Stimulated activated CD8-positive, alpha-beta memory T cell treated with anti-CD3 and anti-CD28 coated beads, Interleukin-15, amount 100 ng/mL, for 24 hours (primary cell): ENCODE measurements at places on chromosomes 5 and 9.

- DNase-seq = no peak
Observed at GRCh38 chr5:150323092-150323491, 20.4 kb upstream of the ARSI start.

DNA sequence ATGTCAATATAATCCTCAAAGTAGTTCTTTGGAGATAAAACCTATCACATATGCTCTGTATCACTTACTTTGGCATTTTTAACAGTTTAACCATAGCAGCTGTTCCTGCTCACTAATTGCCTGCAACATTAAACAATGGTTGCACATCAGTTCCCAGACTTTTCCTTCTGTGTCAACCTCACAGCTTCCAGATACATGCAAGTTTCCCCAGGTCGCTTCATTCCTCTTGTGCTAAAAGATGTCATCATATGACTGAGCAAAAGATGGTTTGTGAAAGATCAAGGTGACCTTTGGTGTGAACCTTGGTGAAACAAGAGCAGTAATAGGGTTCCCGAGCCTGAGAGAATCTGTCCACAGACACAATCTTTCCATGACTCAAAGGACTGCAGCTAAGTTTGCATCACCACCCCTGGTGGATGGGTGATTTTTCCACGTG lies 500.4 kb upstream of the PAPPA start:
- no peak for DNase-seq

DNA sequence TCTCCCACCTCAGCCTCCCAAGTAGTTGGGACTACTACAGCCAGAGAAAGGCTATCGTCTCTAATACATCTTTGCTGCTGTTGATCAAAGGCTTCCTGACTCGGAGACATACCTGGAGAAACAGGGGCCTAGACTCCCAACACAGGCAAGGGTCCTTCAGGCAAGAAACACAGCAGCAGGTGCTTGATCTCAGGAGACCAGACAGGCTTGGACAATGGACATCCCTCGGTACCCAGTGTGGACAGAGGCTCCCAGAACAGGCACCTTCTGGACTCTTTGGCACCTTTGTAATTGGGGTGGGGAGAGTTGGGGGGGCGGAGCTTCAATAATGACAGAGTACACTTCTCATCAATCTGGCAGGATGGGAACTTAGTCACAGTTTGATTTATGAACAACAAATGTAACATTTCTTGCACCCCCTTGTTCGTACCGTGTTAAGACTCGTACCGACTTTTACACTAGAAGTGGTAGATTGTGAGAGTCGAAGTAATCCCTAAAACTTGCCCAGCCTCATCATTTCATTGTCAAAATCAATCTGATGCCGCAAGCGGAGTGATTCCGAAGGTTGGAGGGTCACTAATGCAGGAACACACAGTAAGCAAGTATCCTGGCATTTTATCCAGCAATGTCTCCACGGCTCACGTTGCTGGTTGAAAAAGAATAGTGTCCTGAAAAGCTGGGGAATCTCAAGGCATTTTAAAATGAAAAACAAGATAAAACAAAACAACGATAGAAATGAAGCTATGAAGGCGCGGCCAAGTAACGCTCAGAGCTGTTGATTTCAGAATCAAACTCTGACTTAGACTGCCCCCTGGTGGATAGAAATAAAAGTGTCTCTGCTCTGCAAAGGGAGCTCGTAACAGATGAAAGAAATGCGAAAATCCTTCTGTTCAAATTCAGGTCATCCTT lies 46.4 kb upstream of the STK32A start:
- no peak for DNase-seq

DNA sequence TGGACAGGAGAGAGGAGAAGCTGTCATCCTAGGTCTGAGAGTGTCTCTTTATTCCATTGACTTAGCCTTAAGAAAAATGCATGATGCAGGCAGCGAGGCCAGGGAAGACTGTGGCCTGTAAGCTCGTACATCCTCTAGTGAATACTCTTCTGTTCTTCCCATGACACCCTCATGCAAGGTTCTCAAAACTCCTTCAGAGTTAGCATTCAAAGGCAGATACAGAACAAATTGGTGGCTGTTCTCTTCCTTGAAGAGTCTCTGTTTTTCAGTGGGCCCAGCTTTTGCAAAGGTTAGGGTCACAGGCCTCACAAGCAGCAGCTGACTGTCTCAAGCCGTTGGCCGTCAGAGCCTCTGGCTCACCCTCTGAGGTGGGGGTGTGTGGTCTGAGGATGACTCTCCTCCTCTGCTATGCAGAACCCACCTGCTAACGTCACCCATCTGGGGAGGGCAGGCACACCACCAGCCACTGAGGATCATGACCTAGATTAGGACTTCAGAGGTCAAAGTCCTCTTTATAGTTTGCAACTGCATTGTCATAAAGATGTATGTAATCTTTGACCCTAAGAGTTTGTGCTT lies 15.1 kb downstream of the ADCY2 start:
- DNase-seq = no peak

GRCh38 chr5:141994511-141995136 lies 18.2 kb downstream of the GNPDA1 start:
- no peak for DNase-seq

- no peak for DNase-seq
Observed at GRCh38 chr5:6755519-6755918, 42.3 kb downstream of the TENT4A start.

GRCh38 chr9:13252852-13253251 lies 26.6 kb downstream of the MPDZ start:
- no peak for DNase-seq

DNA sequence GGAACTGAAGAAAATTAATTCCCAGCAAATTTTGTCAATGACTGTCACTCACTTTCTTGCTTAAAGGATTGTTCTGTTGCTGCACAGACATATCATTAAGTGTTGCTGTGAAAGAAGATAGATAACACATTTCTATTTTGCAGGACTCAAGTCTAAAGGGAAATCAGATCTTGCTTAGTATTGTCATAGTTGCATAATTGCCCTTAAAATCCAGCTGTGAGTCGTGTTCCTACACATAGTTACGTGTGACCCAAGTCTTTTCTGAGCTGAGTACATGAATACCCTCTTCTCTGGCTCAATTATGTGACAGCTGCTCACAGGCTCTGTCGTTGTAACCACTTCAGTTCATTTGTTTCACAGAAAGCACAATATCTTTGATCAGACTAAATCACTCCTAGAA lies 390.8 kb downstream of the DTWD2 start:
- DNase-seq = no peak

DNA sequence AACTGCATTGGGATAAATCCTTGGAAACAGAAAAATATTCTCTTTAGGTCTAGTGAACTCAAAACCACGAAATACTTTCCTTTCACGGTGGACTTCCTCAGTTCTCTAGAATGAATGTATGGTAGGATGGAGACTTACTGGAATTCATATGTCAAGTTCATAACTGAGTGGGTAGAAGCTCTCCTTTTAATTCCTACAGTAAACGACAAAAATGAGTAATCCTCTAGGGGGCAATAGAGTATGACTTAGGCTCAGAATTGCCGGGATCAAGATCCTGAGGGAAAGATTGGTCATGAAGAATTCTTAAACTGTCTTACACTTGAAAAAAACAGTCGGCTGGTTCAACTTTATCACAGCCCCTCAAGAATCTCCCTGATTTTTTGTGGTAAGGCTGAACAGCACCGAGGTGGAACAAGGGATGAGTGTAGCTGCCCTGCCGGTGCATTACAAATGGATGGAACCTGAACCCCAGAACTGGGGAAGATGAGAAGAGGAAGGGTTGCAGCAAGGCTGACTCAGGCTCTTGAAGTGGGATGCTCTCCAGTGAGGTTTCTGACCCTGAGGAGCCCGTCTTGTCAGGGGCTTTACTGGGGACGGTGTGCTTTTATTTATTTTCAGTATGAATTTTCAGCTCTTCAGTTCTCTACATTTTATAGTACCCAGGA lies 14.0 kb upstream of the LOX start:
- no peak for DNase-seq

DNA sequence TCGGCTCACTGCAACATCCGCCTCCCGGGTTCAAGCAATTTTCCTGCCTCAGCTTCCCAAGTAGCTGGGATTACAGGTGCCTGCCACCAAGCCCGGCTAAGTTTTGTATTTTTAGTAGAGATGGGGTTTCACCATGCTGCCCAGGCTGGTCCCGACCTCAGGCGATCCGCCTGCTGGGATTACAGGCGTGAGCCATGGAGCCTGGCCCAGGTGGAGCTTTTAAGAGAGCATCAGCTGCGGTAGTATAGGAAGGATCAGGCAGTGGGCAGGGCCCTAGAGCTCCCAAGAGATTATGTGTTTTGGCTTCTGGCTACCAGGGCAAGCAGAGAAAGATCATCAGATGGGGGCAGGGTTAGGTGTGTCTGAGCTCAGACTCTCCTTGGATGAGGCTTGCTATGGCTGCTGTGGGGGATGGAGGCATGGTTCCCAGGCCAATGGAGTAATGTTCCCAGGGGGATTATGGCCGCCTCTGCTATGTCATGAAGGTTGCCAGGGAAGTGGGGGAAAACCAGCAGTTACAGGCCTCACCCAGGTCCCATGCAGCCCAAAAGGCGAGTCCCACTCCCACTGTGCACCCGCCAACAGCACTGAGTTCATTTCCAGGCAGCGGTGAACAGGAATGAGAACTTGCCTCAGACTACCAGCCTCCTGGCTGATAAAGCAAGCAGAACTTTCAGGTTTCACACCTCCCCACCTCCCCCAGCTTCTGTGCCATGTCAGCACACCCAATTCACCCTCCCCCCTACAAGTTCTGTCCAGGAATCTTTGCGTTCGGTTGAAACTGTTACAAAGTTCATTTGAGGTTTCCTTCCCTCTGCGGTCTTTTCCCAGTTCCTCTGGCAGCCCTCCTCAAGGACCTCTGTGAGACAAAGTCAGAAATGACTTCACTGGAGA lies 507.6 kb downstream of the SPATA31D1 start:
- no peak for DNase-seq

- DNase-seq = no peak
Observed at GRCh38 chr5:108101821-108102220, 280.1 kb downstream of the FBXL17 start.

- no peak for DNase-seq
Observed at GRCh38 chr9:92057226-92057625, 58.0 kb downstream of the SPTLC1 start.

DNA sequence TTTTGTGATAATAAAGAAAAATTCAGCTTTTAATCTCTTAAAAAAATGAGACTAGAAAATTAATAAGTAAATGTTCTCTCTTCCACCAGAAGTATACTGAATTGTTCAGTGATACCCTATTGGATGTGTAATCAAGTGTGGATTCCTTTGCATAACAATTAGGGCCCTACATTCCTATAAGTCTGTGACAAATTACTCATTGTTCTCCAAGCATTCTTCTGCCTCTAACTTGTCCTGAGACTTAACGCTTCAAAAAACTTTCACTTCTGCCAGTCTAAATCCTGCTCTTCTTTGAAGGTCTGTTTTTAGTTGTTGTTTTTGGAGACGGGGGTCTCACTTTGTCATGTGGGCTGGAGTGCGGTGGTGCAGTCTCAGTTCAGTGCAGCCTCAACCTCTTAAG lies 9.2 kb upstream of the DDX46 start:
- no peak for DNase-seq

GRCh38 chr9:18997151-18997550 lies 35.9 kb downstream of the SAXO1 start:
- DNase-seq = no peak

- DNase-seq = no peak
Observed at GRCh38 chr5:142537938-142538337, 148.0 kb downstream of the FGF1 start.

GRCh38 chr5:164326219-164326618 lies 820.8 kb downstream of the MAT2B start:
- DNase-seq = no peak

GRCh38 chr5:73565969-73566547 lies 515 bp downstream of the UTP15 start:
- no peak for DNase-seq

GRCh38 chr5:141778683-141779082 lies 96.7 kb upstream of the ARAP3 start:
- no peak for DNase-seq

GRCh38 chr9:133658442-133659431 lies 22.6 kb downstream of the DBH start:
- no peak for DNase-seq

- no peak for DNase-seq
Observed at GRCh38 chr5:175743676-175744210, 85.9 kb downstream of the HRH2 start.

DNA sequence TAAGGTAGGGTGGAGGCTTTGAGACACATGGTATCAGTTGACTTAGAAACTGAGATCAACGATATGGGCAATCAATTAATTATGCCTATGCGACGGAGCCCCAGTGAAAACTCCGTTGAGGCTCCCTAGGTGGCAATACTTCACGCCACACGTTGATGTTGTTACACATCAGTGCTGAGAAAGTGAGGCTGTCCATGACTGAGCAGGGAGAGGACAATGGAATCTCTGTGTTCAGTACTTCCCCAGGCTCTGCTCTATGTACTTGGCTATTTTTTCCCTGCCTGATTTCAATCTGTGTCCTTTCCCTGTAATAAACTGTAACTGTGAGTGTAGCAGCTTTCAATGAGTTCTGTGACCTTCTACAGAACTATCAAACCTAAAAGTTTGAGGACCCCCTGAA lies 211.7 kb downstream of the SNCAIP start:
- DNase-seq = no peak

GRCh38 chr5:172284611-172284980 lies 1.0 kb upstream of the UBTD2 start:
- DNase-seq = no peak

DNA sequence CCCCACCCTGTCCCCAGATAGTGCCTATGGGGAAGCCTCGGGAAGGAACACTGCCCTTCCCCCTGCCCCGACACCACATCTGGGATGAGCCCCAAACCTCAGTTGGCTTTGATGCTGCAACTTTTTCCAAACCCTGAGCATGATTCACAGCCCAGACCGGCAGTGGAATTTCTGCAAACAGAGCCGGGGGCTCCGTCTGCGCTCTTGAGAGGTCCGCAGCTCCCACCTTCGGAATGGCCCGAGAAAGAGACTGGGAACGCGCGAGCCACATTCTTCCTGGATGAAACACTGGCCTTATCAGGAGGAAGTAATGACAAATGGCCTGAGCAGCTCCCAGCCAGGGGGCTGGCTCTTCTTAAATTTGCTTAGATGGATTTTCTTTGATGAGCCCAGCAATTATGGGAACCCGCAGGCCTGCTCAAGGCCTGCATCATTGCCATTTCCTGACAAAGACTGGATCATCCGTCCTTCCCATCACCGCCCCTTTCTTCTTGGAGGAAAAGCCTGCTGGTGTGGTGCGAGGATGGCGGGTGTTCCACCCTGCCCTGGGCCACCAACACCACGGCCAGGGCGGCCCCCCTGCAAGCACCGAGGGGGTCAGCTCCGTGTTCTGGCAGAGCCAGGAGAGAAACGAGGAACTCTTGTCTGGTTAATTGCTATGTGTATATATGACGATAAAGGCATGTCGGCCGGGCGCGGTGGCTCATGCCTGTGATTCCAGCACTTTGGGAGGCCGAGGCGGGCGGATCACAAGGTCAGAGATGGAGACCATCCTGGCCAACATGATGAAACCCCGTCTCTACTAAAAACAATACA lies 38.8 kb upstream of the COL5A1 start:
- DNase-seq = no peak
